Mucosa of descending colon (tissue), 3 donors: ENCODE measurements at places on chromosomes 11 and 22.

- DNase-seq: no peak
These were observed 43.9 kb downstream of the PDHX start for GRCh38 chr11:34960277-34960676.

DNA sequence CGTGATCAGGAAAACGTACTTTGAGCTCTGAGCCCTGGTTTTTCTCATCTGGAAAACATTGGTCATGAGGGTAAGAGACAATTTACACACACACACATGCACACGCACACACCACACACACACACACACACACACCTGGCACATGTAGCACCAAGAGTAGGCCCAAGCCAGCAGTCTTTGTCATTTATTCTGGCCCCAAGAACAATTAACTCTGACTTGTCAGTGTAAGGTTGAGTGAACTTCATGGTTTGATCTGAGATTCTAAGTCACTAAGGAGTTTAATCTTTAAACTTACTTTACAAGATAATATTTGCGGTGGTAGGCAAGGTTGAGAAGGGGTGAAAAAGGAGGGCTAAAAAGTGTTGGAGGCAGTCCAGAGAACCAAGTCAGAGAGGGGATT lies 44.1 kb downstream of the MMP20 start:
- DNase-seq: no peak

- no peak for DNase-seq
These were observed 225.2 kb downstream of the BUD13 start for GRCh38 chr11:116547571-116547970.

- no peak for DNase-seq
These were observed 34.4 kb downstream of the TP53I11 start for GRCh38 chr11:44916331-44916730.

- DNase-seq: no peak
These were observed 18.8 kb downstream of the GRAMD1B start for GRCh38 chr11:123448823-123449222.

- no peak for DNase-seq
These were observed 19.2 kb downstream of the SLC43A1 start for GRCh38 chr11:57496109-57496820.

- DNase-seq: no peak
These were observed 52.0 kb upstream of the A4GALT start for GRCh38 chr22:42772647-42773046.

DNA sequence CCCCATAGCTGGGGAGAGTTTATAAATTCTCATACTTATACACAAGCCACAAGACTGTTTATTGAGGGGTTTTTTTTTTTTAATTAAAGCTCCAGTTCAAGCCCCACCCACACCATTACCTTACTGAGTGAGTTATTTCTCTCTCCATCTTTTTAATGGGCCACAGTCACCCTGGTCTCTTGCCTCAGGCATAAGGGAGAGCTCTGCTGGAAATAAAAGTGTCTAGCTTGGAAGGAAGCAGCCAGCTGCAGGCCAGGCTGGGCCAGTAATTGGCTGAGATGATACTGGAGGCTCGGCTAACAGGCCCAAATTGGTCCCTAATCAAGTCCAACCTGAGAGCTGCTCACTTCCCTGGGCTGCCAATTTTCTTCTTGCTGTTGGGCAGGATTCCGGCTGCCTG lies 174.1 kb downstream of the INSC start:
- DNase-seq: no peak

- DNase-seq: no peak
These were observed 128.8 kb downstream of the KIRREL3 start for GRCh38 chr11:126871792-126872191.

GRCh38 chr22:49928555-49929210 lies 10.2 kb downstream of the CRELD2 start:
- no peak for DNase-seq

GRCh38 chr11:128193615-128194014 lies 393.7 kb downstream of the ETS1 start:
- no peak for DNase-seq

GRCh38 chr22:35329114-35329847 lies 29.6 kb downstream of the TOM1 start:
- DNase-seq: no peak

- DNase-seq: no peak
These were observed 57.5 kb upstream of the PLET1 start for GRCh38 chr11:112318184-112318591.

DNA sequence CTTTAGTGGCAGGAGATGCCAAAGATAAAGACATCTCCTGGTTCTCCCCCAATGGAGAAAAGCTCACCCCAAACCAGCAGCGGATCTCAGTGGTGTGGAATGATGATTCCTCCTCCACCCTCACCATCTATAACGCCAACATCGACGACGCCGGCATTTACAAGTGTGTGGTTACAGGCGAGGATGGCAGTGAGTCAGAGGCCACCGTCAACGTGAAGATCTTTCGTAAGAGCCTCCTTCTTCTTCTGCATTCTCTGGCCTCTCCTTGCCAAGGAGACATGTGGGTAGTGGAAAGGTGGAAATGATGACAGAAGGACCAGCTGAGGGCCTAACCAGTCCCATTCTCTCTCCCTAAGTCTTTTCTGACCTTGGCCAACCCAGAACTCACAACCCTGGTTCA lies 110.1 kb upstream of the TTC12 start:
- no peak for DNase-seq
